Esophagus mucosa (tissue), 1 donor: ENCODE measurements at places on chromosomes 2 and 18. TPM values are rescaled to one million over a fixed set of nuclear protein-coding genes. Genes with fewer than 3 reads are reported as not detected.

- ATAC-seq, result peak; percentile 32
Measured at GRCh38 chr2:158091647-158092046, 10.0 kb upstream of the UPP2 start.

DNA sequence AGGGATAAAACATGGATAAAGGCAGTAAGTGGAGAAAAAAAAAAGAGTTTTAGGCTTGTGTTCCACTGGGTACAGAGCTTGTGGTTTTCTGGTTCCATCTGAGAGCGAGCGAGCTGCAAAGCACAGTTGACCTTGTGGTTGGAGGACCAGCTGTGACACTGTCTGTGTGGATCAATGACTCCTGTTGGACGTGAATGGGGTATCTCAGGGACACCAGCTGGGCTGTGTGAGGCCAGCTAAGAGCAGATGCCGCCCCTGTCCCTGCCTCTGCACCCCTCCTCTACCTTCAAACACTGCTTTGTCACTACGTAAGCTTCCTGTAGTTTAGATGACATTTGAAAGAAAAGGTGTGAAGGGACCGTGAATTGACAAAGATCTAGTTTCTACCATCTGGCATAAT lies 67.8 kb downstream of the QPCT start:
- ATAC-seq, result no peak

DNA sequence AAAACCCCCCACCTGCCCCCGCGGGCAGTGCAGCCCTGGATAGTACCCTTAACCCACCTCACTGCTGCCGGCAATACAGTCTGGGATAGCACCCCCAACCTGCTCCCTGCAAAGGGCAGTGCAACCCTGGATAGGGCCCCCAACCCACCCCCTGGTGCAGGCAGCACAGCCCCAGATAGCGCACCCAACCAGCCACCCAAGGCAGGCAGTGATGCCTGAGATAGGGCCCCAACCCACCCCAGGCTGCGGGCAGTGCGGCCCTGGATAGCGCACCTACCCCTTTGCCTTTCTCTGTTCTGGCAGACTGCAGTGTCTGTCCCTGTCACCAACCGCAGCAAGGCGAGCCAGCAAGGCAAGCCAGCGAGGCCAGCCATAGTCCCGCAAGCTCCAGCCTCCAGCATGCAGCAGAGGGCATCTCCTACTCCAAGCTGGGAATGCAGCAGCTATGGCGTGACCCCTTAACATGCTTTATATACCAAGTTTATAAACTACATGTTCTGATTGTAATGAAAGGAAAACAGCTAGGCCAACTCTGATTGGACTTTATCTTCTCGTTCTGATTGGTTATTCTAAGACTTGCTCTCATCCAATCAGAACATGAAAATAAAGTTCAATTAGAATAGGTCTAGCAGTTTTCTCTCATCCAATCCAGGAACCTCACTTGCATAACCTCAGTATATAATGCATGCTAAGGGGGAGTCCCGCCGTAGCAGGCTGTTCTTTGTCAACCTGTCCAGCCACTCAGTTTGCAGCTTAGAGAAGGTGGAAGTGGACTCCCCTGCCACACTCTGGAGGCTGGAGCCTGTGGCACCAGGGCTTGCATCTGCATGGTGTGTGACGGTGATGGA lies 34.1 kb upstream of the ANKRD62 start:
- peak; percentile 24 for ATAC-seq

ZBTB7C gene
- 28.8 TPM for total RNA-seq
